ENCODE measurements at places on chromosomes 3 and 15.

GRCh38 chr15:93235926-93236780 lies 147.1 kb upstream of the RGMA start:
- DNase-seq: no peak

GRCh38 chr3:71784201-71784913 lies 591 bp downstream of the PROK2 start:
- no peak for DNase-seq

DNA sequence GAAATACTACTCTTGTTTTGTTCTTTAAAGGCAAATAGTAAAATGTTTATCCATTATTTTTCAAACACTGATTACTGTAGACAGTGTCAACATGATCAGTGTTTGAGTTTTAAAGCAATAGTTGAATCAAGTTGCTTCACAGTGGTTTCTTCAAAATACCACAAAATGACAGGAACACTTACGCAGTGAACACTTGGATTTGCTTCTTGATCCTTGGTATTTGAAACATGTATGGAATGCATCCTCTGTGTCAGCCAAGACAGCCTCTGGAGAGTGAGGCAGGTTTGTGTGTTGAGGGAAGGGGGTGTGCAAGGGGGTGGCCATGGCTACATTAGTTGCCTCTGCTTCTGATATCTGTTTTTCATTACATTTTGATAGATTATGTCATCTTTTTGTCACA lies 413.0 kb downstream of the RBMS3 start:
- peak; percentile 81 for DNase-seq

DNA sequence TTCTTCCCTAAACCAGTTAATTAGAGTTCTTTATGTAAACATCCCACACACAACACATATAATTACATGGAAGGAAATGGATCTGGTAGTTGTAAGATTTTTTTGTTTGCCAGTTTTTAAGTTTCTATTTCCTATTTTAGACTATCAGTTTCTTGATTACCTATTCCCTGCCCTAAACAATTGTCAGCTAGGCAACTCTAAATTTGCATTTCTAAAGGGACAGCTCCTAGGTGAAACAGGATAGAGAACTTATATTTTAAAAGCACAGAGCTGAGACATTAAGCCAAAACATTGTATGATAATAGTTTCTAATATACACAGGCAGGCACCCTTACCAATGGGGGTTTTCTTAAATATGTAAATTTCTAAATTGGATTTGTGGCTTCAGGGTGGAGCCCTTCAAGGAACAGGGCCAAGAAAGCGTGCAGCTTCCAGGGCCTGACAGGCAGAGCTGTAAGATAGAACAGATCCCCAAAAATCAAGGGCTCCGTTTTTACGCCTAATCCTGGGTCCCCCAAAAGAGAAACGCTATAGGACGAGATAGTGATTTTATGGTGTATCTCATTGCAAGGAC lies 8.9 kb downstream of the LEKR1 start:
- no peak for DNase-seq

DNA sequence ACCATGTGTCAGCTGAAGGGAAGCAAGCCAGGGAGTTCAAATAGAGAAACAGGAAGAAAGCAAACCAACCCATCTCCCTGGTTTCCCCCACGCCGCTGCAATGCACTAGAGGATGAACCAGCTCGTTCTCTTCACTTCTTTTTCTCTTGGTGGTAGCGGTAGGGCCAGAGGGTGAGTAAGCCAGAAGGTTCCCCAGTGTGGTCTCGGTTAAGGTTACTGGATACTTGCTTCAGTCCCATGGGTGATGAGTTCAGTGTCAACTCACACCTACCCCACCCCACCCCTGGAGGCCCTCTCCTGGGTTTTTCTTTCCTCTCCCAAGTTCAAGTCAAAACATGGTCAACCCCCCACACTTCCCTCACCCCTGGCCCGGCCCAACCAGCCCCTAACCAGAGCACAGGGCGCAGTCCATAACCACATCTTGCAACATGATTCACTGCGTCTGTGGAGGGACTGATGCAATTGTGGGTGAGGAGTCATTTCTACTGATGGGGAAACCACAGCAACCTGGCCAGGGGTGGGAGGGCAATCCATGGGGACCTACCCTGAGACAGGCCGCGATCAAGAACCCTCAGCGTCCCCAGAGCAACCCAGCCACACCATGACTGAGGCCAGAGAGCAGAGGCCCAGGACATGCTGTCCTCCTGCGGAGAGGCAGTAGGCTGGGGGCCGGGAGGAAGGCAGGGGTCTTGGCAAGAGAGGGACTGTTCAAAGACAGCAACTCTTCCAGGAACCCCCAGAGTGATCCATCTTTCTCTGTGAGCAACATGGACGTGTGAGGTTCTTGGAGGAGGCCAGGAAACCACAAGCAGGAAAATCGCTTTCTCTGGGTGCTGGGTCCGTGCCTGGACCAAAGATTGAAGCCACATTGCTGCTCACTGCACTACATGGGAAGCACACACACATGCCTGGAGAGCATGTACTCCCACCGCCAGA lies 276.6 kb downstream of the UACA start:
- peak; percentile 51 for DNase-seq

DNA sequence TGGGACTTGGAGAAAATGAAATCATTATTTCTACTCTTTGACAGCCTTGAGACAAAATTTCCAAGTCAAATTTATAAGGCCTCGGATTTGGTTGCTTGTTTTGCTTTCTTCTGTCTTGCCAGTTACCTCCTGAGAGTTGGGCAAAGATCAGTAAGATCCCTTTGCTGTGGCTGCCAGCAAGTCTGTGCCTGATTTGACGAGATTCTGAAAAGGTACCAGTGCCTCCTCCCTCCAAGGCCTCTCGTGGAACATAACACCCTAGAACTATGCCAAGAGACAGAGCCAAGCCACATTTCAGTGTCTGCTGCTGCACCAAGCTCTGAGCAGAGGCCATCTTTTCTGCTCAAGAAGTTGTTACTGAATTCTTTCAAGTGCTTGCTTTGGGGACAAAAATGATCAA lies 61.0 kb downstream of the GTPBP8 start:
- DNase-seq: no peak

DNA sequence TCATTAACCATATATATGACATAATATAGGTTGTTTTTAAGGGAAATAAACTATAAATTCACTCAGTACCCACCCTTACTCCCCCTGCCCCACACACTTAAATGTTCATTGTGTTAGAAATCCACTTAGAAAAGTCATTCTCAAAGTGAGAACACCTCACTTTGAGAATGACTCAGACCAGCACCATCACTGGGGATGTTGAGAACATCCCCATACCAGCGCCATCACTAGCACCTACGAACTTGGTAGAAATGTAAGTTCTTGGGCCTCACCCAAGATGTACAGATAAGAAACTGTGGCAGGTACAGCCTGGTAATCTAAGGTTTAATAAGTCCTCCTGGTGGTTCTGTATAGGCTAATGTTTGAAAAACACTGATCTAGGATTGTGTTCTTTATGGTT lies 362.6 kb downstream of the LPP start:
- no peak for DNase-seq

GRCh38 chr3:149402481-149402880 lies 25.0 kb upstream of the TM4SF1 start:
- no peak for DNase-seq
